ENCODE measurements at places on chromosomes 12 and 14.

DNA sequence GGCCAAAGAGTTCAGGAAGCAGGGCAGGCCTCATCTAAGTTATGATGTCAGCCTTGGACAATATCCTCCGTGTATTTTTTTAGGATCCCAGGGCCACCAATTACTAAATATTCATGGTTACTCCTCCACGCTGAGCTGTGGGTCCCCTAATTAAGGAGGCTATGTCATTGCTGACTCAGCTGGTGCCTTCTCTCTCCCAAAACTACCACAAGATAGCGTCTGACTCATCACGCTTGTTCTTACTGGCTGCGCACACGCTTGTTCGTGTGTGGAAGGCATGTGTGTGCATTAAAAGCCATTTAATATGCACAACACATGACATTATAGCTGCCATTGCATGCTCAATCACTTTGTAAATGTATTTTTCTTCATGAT, 78.3 kb downstream of the GSC start:
- no peak for DNase-seq

DNA sequence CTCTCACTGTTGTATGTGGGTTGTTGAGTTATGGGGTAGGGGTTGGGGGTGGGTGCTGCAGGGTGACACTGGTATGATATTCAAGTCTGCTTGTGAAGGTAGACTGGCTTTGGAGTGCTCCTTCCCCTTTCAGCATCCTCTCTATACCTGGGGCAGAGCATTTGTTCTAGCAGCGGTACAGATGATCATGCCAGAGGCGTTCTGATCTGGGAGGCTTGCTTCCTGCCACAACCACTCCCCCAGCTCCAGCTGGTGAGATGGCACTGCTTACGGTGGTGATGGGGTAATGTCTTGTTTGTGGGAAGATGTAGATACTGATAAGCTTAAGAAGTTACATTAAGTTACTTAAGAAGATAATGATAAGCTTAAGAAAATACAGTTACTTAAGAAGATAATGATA, 131.8 kb downstream of the ERC1 start:
- no peak for DNase-seq

- no peak for DNase-seq
These were observed 64.3 kb downstream of the PDE6H start for GRCh38 chr12:15037091-15037687.

DNA sequence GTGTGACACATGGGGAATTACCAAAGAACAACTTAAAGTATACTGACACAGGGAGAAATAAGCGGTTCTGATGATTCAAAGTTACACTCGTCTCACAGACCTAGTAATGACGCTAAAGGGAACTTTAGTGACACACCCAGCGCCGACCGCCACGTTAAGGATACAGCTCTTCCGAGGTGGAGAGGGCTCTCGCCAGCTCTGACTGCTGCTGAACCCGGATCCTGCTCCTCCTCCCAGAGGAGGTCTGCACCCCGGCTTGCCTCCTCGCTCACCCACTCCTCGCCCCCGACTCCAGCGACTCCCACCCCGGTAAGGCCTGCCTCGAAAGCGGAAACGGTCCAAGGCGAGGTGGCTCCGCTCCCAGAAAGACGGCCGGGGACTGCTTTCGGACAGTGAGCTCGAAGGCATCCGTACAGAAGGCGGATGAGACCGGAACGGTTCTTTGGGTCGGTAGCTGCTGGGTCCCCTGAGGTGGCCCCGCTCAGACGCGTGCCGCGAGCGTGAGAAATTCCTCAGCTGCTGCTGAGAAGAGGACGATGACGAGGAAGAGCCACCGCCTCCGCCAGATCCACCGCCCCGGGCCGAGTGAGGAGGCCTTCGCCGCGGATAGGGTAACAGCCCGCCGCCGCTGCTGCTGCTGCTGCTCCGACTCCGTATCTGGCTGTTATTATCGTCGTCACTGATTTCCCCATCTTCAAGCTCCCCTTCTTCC, 643 bp downstream of the ZFC3H1 start:
- peak; percentile 72 for DNase-seq

DNA sequence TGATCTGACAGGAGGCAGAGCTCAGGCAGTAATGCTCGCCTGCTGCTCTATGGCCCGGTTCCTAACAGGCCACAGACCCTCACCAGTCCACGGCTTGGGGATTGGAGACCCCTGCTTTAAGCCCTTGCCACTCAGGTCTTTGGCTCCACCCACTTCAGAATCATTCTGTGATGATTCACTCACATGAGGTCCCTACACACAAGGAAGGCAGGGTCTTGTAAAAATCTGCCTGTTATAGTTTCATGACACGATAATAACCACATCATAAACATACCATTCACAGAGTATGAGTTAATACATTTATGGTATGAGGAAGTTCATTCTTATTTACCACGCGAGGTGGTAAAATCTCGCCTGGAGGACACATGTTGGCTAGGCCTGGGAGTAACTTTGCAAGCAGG, 29.0 kb upstream of the MAX start:
- no peak for DNase-seq

GRCh38 chr12:81962126-81962856, 203.1 kb upstream of the PPFIA2 start:
- DNase-seq, result no peak

- DNase-seq, result no peak
These were observed 5.0 kb downstream of the TAMALIN start for GRCh38 chr12:52011602-52012214.

GRCh38 chr14:68507544-68508081, 285.3 kb downstream of the ZFP36L1 start:
- no peak for DNase-seq

DNA sequence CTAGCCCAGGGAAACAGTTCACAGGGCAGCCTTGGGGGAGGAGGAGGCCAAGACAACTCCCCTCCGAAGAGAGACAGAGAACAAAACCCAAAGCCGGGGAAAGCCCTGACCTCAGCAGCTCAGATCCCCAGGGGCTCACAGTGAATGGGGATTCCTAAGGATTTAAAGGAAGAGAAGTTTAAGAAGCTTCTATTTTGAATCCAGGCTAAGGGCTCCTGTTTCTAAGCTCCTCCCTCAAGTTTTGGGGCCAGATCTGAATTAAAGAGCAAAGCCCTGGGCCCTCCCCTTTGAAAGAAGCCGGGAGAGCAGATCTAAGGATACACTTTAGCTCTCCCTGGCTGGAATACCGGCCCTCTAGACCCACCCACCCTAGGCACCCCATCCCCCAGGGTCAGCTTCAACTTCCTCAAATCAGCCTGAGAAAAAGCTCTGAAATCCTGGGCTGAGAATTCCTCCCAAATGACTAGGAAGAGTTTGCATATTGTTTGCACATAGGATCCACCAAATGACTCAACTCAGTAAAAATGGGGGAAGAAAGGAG, 3.9 kb downstream of the KDM2B start:
- no peak for DNase-seq

DNA sequence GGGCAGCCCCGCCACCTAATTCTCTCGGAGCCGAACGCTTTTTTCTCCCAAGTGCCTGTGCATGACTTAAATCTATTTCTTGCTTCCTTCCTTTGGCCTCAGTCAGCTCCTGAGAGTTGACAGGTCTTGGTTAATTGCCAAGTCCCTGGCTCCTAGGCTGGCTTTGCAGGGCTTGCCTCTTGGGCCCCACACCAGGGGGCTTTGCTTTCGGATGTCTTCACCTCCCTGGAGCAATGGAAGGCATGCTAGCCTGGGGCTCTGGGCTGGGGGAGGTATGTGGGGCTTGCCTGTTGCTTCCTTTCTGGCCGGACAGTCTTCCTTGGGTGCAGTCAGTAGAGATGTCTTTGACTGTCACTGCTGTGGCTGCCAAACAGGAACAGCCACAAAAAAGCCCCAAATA, 2.2 kb upstream of the KRT80 start:
- DNase-seq, result no peak

- no peak for DNase-seq
These were observed 32.9 kb downstream of the TSPAN8 start for GRCh38 chr12:71124835-71125460.
